ENCODE measurements at places on chromosomes 13 and 19. TPM values are rescaled to one million over a fixed set of nuclear protein-coding genes. Genes with fewer than 3 reads are reported as not detected.

DNA sequence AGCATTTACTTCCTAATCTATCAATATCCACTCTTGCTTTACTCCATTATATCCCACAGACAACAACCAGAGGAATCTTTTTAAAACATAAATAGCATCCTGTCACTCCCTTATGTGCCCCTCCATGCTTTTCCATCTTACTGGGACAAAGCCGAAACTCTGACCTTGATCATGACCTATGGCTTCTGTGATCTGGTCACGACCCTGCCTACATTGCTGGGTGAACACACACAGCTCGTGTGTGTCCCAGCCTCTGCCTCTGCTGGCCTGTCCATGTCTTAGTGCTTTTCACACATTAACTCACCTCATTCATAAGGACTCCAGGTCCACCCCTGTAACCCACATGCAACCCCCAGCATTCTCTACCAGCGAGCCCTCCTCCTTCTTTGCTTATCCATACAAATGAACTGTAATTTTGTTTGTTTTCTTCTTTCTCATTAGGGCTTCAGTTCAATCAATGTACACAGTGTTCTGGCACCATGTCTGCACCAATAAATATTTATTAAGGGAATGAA lies 95.9 kb upstream of the RAP2A start:
- no peak for DNase-seq

- DNase-seq = peak; percentile 56
Measured at GRCh38 chr19:1516395-1516753, 3.6 kb upstream of the ADAMTSL5 start.

GRCh38 chr19:10729411-10729810 lies 11.5 kb downstream of the DNM2 start:
- DNase-seq = no peak

DNA sequence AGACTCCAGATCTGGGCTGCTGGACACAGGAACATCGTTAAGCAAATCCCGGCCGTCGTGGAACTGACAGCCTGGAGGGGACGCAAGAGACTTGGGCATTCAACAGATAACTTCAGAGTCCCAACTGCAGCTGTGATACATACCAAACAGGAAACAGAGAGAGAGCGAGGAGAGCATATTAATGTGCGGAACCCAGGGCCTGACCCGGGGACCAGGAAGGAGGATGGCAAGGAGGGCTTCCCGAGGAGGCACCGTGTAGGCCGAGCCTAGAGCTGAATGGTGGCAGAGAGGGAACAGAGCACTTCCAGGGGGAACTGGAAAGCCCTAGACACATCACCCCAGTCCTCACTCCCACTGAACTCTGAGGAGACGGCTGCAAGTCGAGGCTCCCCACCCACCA lies 68.1 kb downstream of the SIPA1L3 start:
- DNase-seq = peak; percentile 85

DNA sequence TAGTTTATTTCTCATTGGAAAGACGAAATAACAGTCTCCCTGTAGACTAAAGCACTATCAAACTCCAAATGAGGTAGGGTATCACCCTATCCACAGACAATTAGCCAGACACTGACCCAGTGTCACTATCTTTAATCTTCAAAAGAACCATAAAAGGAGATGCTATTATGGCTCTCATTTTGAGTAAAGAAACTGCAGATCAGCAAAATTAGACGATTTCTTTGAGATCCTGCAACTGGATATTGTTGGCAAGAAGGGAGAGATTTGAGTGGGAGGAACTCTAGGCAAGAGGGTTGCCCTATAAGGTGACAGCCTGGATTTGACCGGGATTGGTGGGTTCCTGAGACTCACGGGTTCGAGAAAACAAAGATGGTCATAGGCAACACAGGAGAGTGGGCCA lies 71.2 kb downstream of the PCDH9 start:
- no peak for DNase-seq

- DNase-seq = no peak
Measured at GRCh38 chr19:50332244-50333038, 3.3 kb upstream of the KCNC3 start.

NUMBL gene
- total RNA-seq = 8.9 TPM

CGB5 gene
- not detected for total RNA-seq

DKKL1 gene
- 0.79 TPM for total RNA-seq

ZNF575 gene
- 2.7 TPM for total RNA-seq

NPAS1 gene
- total RNA-seq = 8.4 TPM
